ENCODE measurements at places on chromosomes 12 and 14.

GRCh38 chr14:35337269-35338255 is 45.4 kb downstream of the PSMA6 start:
- DNase-seq, result no peak

DNA sequence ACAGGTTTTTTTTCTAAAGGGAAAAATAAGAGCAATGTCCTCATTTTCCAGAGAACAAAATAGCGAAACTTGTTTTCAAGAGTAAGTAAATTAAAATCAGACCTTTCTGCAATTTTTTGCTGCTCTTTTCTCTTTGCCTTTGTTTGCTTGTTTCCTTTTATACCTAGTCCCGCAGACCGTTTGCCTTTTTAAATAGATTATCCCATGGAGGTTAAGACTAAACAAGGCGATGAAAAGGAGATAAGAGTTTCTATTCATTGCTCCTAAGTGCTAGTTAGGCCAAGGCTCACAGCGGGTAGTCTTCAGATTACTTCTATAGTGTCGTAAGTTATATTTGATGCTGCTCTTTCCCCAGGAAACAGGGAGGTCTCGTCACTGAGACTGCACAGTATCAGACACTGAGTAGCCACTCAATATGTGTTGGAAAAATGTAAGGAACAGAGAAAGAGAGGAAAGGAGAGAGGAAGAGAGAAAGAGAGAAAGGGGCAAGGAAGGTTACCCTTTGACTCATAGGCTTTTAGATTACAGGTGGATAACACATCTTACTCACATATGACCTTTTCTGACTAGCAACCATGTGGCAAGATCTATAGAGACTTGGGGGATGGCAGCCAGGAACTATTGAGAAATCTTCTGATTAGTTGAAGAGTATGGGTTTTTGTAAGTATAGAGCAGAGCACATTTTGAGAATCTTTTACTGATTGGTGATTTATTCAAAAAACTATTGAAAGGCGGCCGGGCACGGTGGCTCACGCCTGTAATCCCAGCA is 107.5 kb upstream of the PARP11 start:
- no peak for DNase-seq

DNA sequence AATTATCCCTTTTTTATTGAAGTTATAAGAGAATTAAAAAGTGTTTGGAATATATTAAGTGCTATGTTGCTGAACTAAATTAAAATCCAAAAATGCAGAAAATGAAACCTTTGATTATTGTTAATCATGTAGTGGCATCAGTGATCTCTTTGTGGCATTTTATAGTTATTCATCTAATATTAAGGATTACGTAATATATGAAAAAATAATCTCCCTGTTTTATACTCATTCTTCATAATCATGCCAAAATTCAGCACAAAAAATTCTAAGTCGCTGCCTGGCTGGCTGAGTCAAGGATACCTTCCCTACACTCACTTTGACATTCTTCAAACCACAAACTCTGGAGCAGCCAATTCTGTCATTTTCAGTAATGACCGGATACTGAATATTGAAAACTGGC is 63.7 kb downstream of the ARL1 start:
- no peak for DNase-seq

GRCh38 chr12:74426091-74426490 is 111.5 kb upstream of the ATXN7L3B start:
- no peak for DNase-seq

DNA sequence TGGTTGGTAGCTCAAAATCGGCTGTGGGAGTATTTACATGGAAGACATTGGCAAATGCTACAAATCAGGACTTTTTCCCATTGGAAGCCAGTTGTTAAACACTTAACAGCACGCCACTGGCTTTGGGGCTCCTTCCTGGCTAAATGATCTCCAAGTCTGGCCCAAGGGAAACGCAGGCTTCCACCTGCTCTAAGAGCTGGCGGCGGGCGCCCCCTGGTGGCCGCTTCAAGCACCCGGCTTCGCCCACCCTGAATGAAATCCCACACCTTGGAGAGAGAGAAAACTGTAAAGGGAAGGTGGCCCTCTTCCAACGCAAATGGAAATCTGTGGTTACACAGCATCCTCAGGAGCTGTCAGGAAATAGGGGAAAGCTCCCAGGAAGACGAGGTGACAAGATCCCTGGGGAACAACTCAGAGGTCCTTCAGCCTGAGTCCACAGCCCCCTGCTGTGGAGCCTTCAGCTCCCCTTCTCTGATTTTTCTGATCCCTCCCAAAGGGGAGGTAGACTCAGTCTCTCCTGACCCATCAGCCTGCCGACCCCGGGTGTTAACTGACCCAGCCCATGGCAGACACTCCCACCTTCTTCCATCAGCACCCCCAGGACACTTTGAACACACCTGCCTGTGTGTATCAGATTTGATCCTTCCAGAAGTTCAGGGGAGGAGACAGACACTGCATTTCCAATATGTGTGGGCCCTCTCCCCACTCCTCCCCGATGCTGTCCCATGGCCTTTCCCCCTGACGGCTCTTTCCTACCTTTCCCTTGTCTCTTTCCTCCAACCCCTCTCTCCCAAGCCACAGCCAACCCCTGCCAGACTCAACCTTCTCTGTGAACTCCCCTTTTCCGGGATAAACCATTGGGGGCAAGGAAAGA is 15.4 kb downstream of the SELPLG start:
- DNase-seq, result peak; percentile 79

All from midbrain (tissue), 1 donor.